HS-5 (cell line): ENCODE measurements at places on chromosomes 6 and 20.
A peak's percentile ranks its signal among the peaks of the same experiment; 100 is the strongest.

GRCh38 chr6:37192666-37193065 lies 22.7 kb downstream of the PIM1 start:
- DNase-seq = no peak

DNA sequence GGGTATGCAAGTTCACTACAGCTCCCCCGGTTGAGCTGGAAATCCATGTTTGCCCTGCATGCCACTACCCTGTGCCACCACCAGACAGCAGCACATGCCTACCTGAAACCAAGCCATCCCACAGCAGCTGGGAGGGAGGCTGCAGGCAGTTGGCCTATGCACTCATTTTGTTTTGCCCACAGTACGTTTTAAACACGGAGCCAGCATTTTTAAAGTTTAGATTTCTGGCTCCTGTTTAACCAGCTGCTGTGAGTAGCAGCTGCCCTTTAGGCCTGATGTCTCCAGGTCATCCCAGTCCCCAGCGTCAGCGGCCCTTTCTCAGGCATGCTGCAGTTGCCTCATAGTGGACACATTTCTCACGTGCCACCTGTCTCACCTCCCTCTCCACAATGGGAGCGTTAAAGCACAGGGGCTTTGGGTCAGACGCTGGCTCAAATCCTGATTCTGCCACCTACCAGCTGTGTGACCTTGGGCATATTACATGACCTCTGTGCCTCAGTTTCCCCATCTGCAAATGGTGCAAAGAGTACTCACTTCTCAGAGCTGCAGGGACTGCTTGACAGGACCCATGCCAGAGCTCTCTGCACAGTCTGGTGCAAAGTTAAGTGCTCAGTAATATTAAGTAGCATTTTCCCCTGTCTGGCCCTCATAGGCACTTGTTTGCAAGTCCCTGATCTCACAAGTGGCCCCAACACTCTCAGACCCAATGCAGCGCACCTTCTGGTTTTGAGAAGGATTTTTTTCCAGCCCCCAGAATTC lies 8.2 kb upstream of the UBE2V1 start:
- no peak for DNase-seq

GRCh38 chr6:23280437-23280836 lies 711.1 kb downstream of the HDGFL1 start:
- DNase-seq = no peak

- DNase-seq = peak; percentile 43
Observed at GRCh38 chr6:26311012-26311384, 54.0 kb upstream of the BTN3A2 start.

DNA sequence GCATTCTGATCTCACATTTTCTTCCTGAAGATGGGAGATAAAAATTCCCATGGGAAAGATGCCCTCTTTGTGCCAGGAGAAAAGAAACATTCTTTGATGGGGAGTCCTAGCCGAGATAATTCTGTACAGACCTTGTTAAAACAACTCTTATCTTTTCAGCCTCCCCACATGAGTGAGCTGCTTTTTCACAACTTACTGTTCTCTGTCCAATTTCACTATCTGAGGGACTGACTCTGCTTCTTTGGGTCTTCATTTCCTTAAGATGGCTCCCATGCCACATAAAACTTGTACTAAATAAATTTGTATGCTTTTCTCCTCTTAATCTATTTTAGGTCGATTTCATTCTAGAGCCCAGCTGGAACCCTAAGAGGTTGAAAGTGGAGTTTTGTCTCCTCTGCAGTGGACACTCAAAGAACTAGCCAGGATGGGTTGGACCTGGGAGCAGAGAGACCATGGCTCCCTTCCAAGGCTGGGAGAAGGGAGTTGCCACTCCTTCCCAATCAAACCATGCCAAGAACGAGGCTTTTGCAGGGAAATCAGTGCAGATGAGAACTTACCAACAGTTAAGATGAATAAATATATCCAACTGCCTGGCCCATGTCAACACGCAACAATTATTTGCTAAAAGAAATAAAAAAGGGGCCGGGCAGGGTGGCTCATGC lies 285.8 kb upstream of the SULF2 start:
- no peak for DNase-seq

DNA sequence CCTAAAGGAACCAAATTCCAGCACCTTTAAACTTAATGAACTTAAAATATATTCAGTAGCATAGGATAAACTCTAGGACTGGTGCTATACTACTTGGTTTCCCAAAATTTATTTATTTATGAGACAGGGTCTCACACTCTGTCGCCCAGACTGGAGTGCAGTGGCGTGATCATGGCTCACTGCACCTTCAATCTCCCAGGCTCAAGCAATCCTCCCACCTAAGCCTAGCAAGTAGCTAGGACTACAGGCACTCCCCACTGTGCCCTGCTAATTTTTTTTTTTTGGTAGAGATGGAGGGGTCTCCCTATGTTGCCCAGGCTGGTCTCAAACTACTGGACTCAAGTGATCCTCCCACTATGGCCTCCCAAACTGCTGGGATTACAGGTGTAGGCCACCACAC lies 21.4 kb downstream of the EIF2S2 start:
- DNase-seq = no peak

GRCh38 chr20:8726460-8726859 lies 342.4 kb upstream of the PLCB4 start:
- DNase-seq = no peak

GRCh38 chr6:5984150-5985089 lies 22.3 kb downstream of the NRN1 start:
- DNase-seq = no peak

GRCh38 chr6:149608381-149608982 lies 40.0 kb downstream of the KATNA1 start:
- DNase-seq = no peak

DNA sequence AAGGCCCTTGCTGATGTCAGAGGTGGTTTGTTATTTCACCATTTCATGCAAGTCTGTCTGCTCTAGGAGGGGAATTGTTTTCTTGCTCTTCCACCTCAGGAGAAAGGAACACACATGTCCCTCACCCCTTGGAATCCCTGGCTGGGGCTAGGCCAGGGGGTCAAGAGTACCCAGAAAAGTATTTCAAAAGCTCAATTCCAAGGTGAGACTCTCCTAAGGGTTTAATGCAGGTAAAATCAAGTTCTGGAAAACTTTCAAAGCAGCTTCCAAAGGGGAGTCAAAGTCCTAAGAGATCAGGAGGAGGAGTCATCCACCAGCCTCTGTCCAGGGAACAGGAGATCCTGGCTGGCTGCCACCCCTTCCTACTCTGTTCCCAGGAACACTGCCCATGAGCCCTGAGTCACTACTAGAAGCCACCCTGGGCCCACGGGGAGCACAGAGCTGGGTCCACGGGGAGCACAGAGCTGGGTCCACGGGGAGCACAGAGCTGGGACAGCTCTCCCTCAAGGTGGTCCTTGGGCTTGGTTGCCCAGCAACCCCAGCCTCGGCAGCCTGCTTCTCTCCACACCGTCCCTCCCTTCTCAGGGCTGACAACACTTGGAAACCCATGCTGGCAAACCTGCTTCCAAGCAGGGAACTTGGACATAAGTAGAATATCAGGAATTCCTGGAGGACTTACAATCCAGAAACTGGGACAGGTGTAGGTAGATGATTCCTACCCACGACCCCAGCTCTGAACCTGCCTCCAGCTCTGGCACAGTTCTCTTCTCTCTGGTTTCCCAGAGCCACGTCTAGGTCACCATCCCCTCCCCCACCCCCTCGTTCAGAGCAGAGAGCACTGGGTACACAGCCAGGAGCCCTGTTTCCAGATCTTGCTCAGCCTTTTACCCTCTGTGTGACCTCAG lies 35.3 kb upstream of the CDKN1A start:
- DNase-seq = no peak

DNA sequence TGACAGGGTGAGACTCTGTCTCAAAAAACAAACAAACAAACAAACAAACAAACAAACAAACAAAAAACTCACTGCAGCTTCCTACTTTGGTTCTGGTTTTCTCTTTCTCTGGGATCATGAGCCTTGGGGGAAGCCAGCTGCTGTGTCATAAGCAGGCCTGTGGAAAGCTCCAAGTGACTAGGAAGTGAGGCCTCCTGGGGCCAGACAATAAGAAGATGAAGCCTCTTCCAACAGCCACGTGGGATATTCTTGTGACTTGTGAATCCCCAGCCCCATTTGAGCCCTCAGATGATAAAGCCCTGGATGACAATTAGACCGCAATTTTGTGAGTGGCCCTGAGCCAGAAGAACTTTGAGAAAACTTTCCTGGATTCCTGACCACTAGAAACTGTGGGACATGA lies 11.4 kb downstream of the HLA-A start:
- DNase-seq = no peak

- DNase-seq = no peak
Observed at GRCh38 chr6:11241793-11242201, 9.3 kb upstream of the NEDD9 start.

DNA sequence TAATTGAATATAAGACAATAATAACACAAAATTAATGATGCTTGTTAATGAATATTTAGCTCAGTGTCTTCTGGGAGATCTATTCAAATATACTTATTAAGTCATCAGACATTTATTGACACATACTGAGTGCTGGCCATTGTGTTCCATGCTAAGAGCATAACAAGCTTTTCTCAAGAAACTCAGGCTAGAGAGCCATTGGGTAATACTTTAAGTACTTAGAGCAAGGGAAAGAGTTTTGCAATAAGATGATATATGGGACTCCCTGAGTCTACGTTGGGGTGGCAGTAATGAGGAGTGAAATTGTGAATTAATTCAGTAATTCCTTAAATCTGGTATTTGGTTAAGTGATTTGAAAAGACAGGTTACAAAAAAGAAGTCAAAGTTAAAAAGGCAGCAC lies 11.1 kb downstream of the TMEM200A start:
- no peak for DNase-seq

DNA sequence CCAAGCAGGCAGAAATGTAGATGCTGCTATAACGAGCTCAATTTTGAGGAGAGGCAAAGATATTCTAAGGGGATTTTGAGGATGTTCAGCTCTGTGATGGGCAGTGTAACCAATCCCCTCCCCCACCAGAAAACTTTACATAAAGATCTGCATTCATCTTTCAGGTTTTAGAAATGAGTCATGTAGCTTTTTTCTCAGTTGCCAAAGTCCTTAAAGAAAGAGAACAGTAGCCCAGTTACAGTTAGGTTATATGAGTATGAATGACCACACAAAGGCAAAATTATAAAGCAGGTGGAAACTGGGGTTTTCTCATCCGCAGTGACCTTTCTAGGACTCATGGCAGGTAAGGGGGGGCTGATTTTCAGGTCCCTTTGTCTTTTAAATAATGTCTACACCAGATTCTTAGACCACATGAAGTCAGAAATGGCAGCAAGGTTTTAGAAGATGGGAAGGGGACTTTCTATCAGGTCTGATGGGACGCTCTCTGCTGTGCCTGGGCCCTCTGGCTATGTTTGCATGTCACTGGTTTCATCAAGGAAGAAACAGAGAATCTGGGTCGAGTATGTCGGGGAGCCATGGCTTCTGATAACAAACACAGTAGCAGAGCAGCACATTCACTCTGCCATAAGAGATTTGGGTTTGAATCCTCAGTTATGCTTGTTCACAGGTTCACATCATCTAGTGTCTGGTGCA lies 94.7 kb downstream of the CLIC5 start:
- DNase-seq = no peak

- no peak for DNase-seq
Observed at GRCh38 chr6:48775157-48775556, 664.2 kb upstream of the PTCHD4 start.

- no peak for DNase-seq
Observed at GRCh38 chr6:23533311-23533710, 592.7 kb upstream of the NRSN1 start.

- DNase-seq = peak; percentile 89
Observed at GRCh38 chr6:157148391-157149323, 174.7 kb downstream of the TMEM242 start.

- no peak for DNase-seq
Observed at GRCh38 chr20:35968930-35969329, 540 bp downstream of the CNBD2 start.

- DNase-seq = no peak
Observed at GRCh38 chr20:29408034-29408695, 1849.3 kb upstream of the DEFB115 start.

GRCh38 chr6:34232901-34233300 lies 3.8 kb upstream of the HMGA1 start:
- DNase-seq = no peak

- peak; percentile 90 for DNase-seq
Observed at GRCh38 chr6:82410151-82410648, 46.6 kb downstream of the TPBG start.

- no peak for DNase-seq
Observed at GRCh38 chr6:39729945-39730344, 4.7 kb upstream of the KIF6 start.

GRCh38 chr6:139891471-139891870 lies 517.0 kb upstream of the CITED2 start:
- peak; percentile 44 for DNase-seq

GRCh38 chr6:158718461-158719046 lies 68.7 kb downstream of the SYTL3 start:
- DNase-seq = no peak

DNA sequence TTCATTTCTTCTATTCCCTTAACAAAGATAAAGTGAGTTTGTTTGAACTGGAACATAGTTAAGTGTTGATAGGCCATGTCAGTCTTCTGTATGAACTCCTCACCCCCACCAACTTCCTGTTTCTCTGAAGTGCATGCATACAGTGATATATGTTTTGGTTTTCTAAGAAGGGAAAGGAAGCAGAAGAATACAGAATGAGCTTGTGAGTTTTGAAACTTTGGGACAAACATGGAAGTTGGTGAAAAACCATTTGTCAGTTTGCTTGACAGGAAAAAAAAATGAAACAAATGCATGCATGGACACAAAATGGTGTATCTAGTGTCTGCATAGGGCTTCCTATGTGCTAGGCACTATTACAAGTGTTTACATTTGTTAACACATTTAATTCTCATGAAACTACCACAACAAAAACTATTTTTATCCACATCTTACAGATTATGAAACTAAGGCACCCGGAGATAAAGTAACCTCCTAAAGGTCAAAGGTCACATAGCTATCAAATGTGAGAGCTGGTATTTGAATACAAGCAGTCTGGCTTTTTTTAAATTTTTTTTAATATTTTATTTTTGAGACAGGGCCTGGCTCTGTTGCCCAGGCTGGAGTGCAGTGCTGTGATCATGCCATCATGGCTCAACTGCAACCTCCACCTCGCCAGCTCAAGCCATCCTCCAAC lies 105.9 kb downstream of the ADGRB3 start:
- DNase-seq = no peak

- DNase-seq = no peak
Observed at GRCh38 chr6:32662836-32663235, 3.6 kb downstream of the HLA-DQB1 start.

- no peak for DNase-seq
Observed at GRCh38 chr20:38091441-38092216, 58.1 kb downstream of the RPRD1B start.

GRCh38 chr6:107019047-107019446 lies 9.0 kb upstream of the MTRES1 start:
- DNase-seq = no peak

DNA sequence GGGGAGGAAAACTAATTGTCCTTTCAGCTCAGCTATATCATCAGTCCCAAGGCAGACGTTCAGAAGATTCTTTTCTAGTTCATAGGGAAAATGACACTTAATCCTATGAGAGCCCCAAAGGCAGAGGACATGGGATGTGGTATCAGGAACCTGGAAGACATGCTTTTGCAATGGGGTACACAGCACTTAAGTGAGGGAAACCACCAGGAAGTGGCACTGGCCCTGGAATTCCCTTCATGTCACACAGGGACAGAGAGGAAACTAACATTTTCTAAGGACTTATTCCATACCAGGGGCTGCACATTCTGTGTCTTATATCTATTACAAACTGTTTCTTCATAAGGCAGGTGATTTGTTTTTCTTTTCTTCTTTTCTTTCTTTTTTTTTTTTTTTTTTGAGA lies 28.2 kb downstream of the VPS52 start:
- DNase-seq = no peak
